ENCODE measurements at places on chromosomes 4 and X.

DNA sequence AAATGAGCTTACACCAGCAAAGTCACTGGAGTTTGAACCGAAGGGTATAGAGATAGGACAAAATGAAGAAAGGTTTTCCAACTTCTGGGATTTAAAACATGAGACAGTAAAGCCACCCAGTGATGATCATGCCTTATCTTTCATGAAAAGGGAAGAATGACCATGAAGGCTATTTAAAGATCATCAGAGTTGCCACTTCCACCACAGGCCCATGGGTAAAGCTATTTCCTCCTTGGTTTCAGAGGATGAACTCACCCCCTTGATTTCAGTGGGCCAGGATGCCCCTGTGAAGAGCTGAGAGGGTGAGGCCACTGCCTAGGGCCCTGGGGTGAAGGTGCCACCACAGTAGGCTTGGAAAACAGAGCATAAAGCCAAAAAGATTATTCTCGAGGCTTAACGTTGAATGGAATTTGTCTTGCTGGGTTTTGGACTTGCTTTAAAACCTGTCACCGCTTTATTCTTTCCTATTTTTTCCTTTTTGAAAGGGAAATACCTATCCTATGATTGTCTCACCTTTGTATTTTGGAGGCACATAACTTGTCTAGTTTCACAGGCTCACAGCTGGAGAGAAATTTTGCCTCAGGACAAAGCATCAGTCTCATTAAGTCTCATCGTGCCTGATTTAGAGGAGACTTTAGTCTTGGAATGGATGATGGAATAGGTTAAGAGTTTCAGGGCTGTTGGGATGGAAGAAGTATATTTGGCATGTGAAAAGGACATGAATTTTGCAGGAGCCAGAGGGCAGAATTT lies 254.0 kb downstream of the SNCA start:
- no peak for DNase-seq

DNA sequence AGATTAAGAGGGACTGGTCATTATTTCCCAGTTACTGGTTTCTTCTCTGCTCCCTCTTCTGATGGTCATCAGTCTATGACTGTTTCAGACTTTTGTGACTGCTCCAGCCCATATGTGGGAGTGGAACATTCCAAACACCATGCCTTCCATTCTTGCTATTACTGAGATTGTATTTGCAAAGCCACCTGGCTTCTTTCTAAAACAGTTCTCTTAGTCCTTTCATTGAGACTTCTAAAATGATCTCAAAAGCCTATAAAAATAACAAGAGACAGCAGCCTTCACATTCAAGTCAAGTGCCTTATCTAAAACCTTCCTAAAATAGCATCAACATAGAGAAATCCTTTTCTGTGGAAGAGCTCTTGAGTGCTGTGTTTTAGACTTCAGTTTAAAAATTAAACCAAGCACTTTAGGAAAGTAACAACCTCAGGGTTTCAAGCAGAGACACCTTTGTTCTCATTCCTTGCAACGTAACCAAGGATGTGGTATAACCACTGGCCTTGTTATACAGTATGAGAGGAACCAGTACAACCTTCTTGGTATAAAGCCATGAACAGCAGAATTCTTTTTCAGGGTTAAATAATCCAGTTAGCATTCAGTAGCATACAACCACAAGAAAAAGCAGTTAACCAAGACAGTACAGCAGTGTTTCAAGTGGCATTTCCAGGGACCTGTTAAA lies 97.1 kb downstream of the NFKB1 start:
- DNase-seq, result no peak

GRCh38 chr4:107261241-107261874 lies 225.2 kb upstream of the DKK2 start:
- DNase-seq, result no peak

DNA sequence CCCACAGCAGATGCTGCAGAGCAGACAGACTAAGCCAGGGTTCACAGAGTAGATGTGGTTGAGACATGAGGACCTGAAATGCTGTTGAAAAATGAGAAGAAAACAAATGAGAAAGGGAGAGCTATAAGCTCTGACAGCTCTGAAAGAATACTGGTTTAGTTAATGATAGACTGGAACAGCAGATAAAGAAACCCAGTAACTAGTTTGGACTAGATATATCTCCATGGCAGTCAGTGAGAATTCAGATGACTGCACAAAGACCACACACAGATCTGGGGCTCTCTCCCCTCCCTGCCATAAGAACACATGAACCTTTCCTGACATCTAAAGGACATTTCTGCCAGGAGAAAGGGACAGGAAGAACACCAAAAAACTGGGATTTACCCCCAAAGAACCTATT lies 8.2 kb downstream of the NAA11 start:
- DNase-seq, result no peak

DNA sequence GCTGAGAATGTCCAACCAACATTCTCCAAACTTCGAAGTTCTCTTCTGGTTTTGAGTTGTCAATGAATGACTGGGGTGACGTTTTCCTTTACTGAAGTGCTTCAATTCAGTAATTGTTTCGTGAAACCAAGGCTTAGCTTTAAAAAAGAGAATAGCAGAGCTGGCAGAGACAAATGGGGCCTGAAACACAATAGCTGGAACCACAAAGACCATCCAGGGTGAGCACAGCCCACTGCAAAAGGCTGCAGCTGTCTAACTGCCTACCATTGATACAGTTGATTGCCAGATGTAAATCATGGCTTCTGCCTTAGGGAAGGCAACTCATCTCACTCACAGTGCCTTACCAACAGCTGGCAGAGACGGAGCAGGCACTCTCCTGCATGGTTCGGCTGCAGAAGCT lies 78.7 kb upstream of the ZNF518B start:
- DNase-seq, result no peak

GRCh38 chr4:24862073-24862751 lies 50.6 kb downstream of the CCDC149 start:
- DNase-seq, result no peak
